ENCODE measurements at places on chromosomes 6 and 20. TPM values are rescaled to one million over a fixed set of nuclear protein-coding genes. Genes with fewer than 3 reads are reported as not detected.

Gene NDUFAF5
- 16.4 TPM for total RNA-seq

Gene OPRM1
- total RNA-seq: not detected

Gene RRAGD
- 21.1 TPM for total RNA-seq

GRCh38 chr20:54194724-54195438, 13.0 kb upstream of the PFDN4 start:
- H3K4me3 ChIP-seq: no peak overlapping the region
- H3K4me1 ChIP-seq: no peaks in the 10 kb centered on the region
- H3K27ac ChIP-seq: no peak overlapping the region
- DNase-seq: no peak
- H3K27me3 ChIP-seq: no peaks in the 10 kb centered on the region

- H3K27me3 ChIP-seq: no peaks in the 10 kb centered on the region
- H3K27ac ChIP-seq: no peak overlapping the region
- no peak for DNase-seq
- no peaks in the 10 kb centered on the region for H3K4me1 ChIP-seq
Observed at GRCh38 chr6:54519161-54519560, 210.9 kb downstream of the TINAG start.

Data from spleen (tissue), 13 donors.